Stimulated activated CD8-positive, alpha-beta memory T cell treated with anti-CD3 and anti-CD28 coated beads, Interleukin-4, amount 100 ng/mL, for 24 hours (primary cell): ENCODE measurements at places on chromosomes 13 and 19.

- peak; percentile 17 for DNase-seq
Measured at GRCh38 chr13:110942248-110942981, 27.5 kb upstream of the ANKRD10 start.

- no peak for DNase-seq
Measured at GRCh38 chr13:40164133-40164532, 502.3 kb downstream of the FOXO1 start.

- DNase-seq = no peak
Measured at GRCh38 chr13:73403355-73404120, 344.7 kb downstream of the KLF5 start.

GRCh38 chr19:11067356-11068113 is 21.7 kb upstream of the LDLR start:
- no peak for DNase-seq

GRCh38 chr19:2977746-2978138 is 378 bp downstream of the TLE6 start:
- no peak for DNase-seq

DNA sequence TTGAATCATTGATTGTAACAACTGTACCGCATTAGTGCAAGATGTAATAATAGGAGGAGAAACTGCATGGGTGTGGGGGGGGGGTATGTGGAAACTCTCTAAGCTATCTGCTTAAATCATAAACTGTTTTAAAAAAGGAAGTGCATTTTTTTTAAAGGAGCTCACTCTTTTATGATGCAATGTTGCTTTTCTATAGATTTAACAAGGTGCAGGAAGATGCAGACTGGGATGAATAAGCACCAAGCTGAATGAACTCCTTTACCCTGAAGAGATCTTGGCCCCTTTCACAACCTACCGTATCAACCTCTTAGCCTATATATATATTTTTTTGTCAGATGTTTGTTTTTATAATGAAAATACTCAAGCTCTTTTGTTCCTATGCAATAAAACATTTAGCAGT is 95.9 kb downstream of the AKAP11 start:
- no peak for DNase-seq

DNA sequence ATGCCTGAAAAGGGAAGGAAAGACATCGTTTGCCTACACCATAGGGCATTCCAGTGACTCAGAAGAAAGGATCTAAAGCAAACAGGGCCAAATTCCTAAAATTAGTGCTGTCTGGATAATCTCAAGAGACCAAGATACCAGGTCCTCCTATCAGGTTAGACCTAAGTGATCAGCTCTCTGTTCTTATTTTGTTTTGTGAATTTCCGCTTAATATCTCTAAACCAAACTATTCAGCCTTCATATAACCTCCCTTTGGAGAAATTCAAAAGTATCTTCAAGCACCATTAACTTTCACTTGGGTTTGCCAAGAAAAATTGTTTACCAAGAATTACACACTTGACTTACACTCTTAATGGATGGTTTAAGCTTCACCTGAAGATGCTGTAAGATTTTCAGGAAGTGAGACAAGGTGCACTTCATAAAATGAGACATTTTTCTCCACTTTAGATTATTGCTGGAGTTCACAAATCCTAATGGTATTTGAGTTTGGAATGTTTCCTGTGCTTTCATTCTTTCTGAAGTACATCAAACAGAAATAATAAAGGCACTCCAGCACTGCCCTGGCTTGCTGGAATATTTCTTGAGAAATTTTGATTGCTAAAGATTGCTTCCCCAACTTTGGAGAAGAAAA is 376.1 kb downstream of the LMO7 start:
- DNase-seq = no peak

DNA sequence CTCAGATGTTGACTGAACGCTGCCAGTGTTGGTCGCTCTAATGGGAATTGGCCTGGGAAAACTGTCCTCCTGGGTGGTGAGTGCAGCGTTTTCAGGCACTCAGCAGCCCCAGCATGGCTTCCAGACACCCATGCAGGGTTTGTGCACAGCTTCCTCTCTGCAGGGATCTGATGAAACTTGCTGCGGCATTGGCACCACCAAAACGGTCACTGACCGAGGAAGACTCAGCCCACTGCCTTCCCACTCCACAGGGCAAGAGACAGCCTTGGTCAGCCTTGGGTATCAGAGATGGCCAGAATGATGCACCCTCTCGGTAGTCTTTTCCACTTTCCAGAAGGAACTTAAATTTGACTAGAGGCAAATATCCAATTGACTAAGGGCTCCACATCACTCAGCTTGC is 398.9 kb downstream of the IRS2 start:
- DNase-seq = no peak

DNA sequence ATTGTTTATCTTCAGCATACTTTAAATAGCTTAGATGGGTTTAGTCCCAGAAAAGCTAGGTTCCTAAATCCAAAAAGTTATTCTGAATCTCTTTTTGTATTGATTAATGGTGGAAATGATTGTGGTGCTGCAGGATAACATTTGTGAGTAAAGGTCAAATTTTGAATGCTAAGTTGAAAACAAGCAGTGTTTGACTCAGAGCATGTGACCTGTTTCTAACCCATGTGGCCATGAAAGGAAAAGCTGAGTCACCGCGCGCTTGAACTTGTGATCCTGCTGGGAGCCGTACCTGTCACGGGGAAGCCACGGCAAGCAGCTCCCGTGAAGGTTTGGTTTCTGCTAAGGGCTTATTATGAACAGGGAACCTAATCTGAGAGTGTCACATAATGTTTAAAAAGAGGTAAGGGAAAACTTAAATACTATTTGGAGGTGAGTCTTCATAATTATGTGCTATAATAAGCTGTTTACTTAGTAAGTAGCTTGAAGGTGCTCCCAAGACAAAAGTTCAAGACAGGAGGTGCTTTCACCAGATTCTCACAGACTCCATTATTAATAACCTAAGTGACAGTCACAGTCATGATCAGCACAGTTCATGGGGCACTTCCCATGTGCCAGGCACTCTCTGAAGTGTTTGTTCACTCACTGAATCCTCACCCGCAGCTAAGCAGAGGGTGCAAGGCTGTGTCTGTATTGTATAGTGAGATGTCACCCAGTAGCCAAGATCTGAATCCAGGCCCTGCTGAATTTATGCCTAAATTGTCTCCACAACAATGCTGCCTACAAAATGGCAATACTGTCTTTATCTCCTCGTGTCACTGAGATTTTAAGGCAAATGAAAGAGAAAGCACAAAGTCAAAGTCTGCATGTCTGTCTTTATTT is 286.5 kb downstream of the MYO16 start:
- peak; percentile 63 for DNase-seq

- no peak for DNase-seq
Measured at GRCh38 chr13:43232873-43233265, 209.5 kb downstream of the DNAJC15 start.

GRCh38 chr19:31908496-31909225 is 436.7 kb upstream of the ZNF507 start:
- no peak for DNase-seq

GRCh38 chr13:20411638-20412342 is 113.9 kb downstream of the CRYL1 start:
- DNase-seq = peak; percentile 24

GRCh38 chr13:43908156-43909126 is 28.7 kb downstream of the LACC1 start:
- no peak for DNase-seq

- DNase-seq = no peak
Measured at GRCh38 chr13:80035096-80035495, 305.8 kb downstream of the SPRY2 start.

DNA sequence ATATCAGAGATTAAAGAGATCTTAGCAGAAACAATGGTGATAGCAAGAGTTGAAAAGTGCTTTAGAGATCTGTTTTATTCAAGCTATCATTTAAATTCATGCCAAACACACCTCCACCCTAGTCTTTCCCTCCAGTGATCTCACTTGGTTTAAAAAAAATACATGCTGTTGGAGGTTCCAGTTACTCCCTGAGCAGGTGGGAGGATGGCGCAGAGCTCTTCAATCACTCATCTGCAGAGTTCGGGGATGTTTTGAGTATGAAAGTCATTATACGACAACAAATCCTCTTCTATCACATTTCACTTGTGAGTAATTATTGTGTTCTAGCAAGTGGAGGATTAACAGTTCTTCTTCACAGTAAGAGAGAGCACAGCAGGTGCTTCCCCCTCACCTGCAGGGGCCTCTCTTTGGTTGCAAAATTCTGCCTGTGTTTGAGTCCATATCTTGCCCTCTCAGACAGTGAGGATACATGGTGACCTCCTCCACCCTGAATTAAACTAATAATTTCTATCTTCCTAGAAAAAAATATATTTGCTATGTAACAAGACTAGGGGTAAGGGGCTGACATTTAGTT is 376.7 kb downstream of the LIG4 start:
- no peak for DNase-seq

- no peak for DNase-seq
Measured at GRCh38 chr13:114058051-114058867, 74.2 kb downstream of the RASA3 start.

DNA sequence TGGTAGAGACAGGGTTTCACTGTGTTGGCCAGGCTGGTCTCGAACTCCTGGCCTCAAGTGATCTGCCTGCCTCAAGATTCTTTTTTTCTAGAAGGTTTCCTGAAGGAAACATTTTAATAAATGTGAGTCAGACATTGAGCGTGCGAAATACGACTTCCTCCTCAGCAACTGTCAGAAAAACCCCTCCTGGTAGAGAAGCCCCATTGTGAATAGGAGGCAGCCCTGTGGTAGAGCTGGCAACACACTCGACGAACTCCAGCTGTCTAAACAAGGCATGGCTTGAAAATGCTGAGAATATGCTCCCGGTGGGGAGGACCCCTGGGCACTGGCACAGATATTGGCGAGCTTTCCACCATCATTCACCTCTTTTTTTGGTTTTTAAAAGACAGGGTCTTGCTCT is 9.8 kb downstream of the ZNF333 start:
- no peak for DNase-seq

GRCh38 chr13:113666951-113667701 is at the start of gene GRK1:
GRK1 (plus strand) TSS chr13:113667219; CDS start chr13:113667387, 168 bp downstream.
- no peak for DNase-seq

DNA sequence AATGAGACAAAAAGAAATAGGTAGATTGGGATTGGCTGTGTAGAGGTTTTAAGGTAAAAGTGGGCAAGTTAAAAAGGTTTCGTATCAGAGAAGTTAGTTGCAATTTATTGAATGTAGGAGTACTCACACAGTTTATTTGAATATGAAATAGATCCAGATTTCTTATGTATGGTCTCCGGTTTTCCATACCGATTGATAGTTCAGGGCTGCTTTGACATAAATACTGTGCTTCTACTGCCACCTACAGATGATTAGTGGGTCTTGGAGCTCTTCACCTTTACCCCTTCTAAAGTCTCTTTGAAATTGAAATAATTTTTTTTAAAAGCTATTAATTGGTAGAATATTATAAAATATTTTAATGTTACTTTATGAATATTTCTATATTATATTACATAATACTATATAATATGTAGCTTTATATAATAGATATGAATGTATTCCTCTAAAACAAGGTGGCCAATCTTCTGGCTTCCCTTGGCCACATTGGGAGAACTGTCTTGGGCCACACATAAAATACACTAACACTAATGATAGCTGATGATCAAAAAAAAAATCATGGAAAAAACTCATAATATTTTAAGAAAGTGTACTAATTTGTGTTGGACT is 7.7 kb upstream of the GPR18 start:
- no peak for DNase-seq

GRCh38 chr19:50943074-50943828 is 9.6 kb downstream of the KLK5 start:
- no peak for DNase-seq

GRCh38 chr13:97883396-97883795 is 70.1 kb upstream of the IPO5 start:
- no peak for DNase-seq

- DNase-seq = no peak
Measured at GRCh38 chr19:42488783-42489521, 39.3 kb downstream of the CEACAM1 start.

- DNase-seq = no peak
Measured at GRCh38 chr19:4580021-4580901, 20.8 kb upstream of the SEMA6B start.

- DNase-seq = no peak
Measured at GRCh38 chr19:48645620-48646000, 377 bp downstream of the CA11 start.

DNA sequence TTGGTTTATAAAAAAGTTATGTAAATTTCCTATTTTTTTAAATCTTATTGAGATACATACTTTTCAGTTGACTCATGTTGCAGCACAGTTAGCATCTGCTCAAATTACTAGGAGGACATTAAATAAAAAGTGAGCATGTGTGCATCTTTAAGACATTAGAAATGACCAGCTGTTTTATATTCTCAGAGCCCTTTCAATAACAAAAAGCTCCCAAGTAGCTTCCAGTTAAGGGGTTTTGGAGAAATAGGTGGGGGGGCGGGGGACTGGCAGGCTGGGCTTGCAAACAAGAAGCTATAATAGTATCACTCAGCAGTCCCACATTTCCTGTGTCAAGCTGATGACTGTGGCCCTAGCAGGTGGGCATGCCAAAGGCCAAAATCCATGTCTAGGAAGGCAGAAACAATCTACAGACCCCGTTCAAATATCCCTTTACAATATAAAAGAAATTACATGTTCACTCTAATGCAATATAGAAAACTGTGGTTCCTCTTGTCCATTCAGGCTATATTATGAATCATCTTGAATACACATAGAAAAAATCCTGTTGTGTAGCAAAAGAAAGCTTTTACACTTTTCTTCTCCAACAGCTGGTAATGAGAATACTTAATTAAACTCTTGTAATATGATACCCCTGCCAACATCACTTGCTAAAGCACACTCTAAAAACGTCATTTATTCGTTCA is 1713.2 kb upstream of the SLC10A2 start:
- DNase-seq = no peak

GRCh38 chr19:608155-609003 is 18.7 kb downstream of the HCN2 start:
- DNase-seq = no peak

DNA sequence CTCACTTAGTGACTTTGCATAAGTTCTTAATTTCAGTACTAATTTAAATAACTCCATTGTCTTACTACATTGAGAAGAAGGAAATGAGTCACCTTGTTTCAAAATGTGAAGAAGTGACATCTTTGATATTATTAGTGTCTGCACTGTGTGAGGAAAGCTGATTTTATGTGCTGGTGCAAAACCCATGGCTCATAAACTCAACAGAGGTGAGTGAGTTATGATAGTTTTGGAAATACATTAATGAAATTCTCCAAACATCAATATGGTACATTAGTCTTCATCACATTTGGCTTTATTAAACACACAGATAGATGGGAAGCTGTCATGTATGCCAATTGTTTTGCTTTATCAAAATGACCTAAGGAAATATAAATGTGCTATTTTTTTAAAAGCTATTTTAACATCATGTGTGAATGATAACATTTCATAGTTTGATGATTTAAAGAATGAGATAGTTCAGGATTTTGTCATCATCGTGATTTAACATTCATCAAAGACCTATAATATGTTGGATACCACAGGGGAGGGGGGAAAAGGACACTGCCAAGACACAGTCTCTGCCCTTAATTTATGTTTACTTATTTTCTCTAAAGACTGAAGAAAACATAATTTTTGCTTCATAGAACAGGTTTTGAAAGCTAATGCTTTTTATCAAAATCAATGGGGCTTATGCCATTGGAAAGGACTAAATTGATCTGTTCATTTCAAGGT is 902.3 kb upstream of the SLITRK1 start:
- DNase-seq = no peak
